SIG-M5 (cell line): ENCODE measurements at places on chromosomes 12 and 14.

DNA sequence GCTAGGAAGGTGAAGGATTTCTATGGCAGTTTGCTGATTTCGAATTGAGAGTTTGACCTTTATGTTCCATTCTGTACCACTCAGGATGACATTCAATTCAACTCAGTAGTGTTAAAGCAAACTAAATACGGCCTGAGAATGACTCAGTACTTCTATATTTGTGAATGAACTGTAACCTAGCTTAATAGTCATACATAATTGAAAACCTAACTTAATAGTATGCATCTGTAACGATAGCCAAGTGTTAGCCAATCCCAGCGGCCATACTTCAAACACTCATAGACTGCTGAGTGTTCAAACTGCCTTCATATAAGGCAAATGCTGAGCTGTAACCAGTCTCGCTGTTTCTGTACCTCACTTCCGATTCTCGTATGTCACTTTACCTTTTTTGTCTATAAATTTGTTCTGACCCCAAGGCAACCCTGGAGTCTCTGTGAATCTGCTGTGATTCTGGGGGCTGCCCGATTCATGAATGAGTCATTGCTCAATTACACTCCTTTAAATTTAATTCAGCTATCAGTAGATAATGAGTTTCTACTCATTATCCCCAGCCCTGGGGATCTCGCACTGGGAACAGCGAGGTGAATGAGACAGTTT, 98.5 kb upstream of the SLC24A4 start:
- DNase-seq, result no peak

DNA sequence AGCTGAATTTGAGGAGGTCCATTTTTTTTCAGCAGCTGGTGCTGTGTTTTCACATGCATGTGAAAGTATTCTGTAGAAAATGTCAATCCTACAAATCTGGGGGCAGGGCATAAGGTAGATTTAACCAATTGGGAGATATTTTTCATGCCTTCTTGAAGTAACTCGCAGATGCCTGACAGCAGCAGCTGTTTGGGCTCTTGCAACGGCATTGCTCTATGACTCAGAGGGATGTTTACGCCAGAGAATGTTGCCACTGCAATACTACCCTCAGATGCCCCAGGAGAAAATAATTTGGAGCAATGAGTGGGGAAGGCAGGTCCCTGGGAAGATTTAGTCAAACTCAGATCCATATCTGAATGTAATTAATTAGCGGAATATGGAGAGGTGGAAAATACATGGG, 42.5 kb upstream of the MYBPC1 start:
- DNase-seq, result no peak

GRCh38 chr14:28264306-28264705, 502.3 kb upstream of the FOXG1 start:
- DNase-seq, result no peak

DNA sequence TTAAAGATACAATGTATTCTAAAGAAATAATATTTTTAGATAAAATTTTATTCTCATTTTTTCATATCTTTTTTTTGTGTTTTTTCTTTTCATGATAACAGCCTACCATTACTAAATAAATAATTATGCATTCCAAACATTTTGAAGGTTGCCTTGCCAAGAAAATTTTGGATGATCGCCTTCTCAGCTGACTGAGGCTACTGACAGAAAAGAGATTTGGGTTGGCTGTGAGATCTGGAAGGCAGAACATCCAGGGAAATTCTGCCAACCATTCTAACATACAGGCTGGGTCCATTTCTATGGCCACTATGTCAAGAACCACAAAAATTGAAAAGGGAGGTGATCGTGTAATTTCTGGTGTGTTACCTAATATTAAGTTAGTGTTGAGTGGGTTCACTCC, 48.1 kb downstream of the GALNT8 start:
- no peak for DNase-seq

GRCh38 chr14:77306416-77306815, 14.3 kb downstream of the POMT2 start:
- DNase-seq, result no peak

- no peak for DNase-seq
These were observed 57.6 kb downstream of the PRKAB1 start for GRCh38 chr12:119725523-119725922.

DNA sequence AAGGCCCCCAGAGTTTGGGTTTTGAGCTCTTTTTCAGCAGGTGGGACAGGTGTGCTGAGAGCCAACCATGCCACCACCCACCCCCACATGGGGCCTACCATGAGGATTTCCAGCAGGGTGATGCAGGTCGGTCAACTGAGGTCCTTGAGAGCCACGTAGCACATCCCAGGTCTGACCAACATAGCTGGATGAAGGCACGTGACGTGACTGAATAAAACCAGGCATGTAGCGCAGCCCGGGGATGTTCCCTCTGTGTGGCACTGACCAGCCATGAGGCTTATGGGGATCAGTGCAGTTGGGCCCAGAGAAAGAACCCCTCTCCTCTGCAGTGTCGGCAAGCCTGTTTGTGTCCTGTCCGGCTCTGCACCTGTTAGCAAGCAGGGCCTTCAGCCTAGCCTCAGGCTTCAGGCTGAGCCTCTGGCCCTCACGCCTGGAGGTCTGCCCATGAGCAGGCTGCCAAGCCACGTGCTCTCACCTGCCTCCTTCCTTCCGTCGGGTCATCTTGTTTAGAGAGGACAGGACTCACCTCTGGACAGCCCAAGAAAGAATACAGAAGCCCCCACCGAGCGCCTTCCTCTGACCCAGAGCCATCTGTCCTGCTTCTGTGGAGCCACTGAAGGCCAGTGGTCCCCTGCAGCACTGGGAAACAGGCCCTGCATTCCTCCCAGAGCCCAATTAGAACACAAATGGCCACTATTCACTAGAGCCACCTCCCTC, 38.5 kb downstream of the TSPAN11 start:
- DNase-seq, result no peak

DNA sequence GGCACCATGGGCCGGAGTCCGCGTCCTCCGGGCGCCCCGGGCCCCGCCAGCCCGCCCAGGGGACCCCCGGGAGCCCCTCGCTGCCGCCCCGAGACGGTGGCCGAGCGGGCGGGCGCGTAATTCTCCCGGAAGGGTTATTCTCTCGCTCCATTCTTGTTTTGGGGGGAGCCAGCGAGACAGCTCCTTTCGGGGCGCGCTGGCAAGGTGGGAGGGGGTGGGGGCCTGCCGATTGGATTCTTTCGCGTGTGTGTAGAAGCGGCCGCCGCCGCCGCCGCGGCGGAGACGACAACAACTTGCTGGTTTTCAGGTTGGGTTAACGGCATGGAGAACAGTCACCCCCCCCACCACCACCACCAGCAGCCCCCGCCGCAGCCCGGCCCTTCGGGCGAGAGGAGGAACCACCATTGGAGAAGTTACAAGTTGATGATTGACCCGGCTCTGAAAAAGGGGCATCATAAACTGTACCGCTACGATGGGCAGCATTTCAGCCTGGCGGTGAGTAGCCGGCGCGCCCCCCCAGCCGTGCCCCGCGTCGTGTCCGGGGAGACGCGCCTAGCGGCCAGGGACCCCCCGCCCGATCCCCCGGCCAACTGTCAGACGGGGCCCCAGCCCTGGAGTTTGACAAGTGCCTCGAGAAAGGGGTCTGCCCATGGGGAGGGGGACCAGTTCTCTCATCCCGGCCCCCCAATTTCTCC, 755 bp downstream of the SETD1B start:
- DNase-seq, result no peak

DNA sequence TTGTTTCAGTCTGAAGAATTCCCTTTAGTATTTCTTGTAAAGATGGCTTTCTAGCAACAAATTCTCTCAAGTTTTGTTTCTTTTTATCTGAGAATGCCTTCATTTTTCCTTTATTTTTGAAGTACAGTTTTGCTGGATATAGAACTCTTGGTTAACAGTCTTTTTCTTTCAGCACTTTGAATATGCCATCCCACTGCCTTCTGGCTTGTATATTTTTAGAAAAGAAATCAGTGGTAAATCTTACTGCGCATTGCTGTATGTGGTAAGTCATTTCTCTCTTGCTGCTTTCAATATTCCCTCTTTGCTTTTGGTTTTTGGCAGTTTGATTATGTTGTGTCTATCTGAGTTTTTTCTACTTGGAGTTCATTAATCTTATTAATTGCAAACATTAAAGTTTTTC, 16.8 kb upstream of the PPM1A start:
- DNase-seq, result no peak

DNA sequence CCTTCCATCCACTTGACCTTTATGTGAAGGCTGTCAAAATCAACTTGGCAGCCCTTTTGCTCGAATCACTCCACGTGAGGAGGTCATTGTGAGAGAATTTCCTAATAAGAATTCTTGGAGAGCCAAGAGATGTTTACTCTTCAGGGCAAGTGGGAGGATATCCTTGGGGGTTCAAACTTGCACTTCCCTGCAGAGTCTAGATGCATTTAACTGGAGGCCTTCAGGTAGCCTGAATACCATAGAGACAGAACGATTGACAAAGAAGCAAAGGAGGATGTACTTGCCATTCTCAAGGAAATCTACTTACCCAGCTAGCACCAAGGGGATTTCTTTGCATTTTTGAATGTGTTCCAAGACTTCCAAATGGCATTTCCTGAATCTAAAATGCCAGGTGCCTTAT, 1702.6 kb upstream of the FLRT2 start:
- no peak for DNase-seq
